LHCN-M2 (cell line): ENCODE measurements at places on chromosomes 7 and 10. TPM values are rescaled to one million over a fixed set of nuclear protein-coding genes. Genes with fewer than 3 reads are reported as not detected.

FFAR4 gene
- total RNA-seq = not detected in 2 replicates

CYP2E1 gene
- 0.52 and 1.1 TPM in 2 replicates for total RNA-seq

XRCC2 gene
- 11.0 and 13.9 TPM in 2 replicates for total RNA-seq

SFTPD gene
- total RNA-seq = not detected in 2 replicates

NEBL gene
- total RNA-seq = 0.11 and 0.13 TPM in 2 replicates

PRSS2 gene
- not detected in 2 replicates for total RNA-seq

BAMBI gene
- 0.80 and 1.7 TPM in 2 replicates for total RNA-seq
